Stimulated activated CD4-positive, alpha-beta T cell treated with anti-CD3 and anti-CD28 coated beads, Interleukin-12 subunit alpha, Interleukin-12 subunit beta, amount 100 ng/mL, for 4 hours (primary cell): ENCODE measurements at places on chromosomes 3 and 15.

DNA sequence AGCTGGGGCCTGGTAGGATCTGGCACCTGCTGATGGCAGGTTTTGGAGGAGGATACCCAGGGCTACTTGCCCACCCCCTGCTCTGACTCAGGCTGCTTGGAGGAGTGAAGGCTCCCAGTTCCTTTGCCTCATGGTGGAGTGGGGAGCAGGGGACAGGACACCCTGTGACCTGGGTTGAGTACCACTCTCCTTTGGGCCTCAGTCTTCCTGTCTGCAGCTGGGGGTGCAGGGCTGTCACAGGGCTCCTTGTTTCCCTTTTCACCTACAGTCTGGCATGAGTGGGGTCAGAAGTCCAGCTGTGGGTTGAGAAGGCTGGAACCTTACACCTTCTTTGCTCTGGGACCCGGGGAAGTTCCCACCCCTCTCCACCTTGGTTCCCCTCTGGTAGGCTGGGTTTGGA is 14.7 kb downstream of the SEMA3F start:
- no peak for DNase-seq

GRCh38 chr3:39255503-39256325 is 24.1 kb downstream of the CX3CR1 start:
- DNase-seq, result no peak

DNA sequence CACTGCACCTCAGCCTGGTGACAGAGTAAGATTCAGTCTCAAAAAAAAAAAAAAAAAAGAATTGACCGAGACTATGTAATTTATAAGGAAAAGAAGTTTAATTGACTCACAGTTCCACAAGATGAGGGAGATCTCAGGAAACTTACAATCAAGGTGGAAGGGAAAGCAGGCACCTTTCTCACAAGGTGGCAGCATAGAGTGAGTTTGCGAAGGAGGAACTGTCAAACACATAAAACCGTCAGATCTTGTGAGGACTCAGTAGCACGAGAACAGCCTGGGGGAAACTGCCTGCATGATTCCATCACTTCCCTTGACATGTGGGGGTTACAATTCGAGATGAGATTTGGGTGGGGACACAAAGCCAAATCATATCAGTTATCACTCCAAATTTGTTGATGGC is 380.9 kb downstream of the EDEM1 start:
- no peak for DNase-seq

GRCh38 chr3:183400352-183400751 is 28.1 kb downstream of the MCF2L2 start:
- no peak for DNase-seq

DNA sequence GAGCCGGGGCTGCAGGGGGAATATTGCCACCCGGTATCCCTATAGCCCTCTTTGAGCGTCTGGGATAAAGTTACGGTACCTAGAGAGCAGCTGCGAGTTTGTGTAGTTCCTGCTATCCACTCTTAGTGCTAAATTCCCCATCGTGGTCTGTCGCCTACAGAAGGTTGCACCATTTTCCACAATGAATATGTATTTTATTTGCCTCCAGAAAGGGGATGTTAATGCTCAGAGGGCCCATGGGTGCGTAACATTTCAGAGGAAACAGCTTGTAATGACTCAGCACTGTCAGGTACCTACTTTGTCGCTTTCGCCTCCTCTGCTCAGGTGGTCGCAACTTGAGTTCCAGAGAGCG is 1.1 kb downstream of the SLCO3A1 start:
- no peak for DNase-seq

GRCh38 chr3:33954956-33955355 is 156.5 kb downstream of the PDCD6IP start:
- DNase-seq, result no peak

DNA sequence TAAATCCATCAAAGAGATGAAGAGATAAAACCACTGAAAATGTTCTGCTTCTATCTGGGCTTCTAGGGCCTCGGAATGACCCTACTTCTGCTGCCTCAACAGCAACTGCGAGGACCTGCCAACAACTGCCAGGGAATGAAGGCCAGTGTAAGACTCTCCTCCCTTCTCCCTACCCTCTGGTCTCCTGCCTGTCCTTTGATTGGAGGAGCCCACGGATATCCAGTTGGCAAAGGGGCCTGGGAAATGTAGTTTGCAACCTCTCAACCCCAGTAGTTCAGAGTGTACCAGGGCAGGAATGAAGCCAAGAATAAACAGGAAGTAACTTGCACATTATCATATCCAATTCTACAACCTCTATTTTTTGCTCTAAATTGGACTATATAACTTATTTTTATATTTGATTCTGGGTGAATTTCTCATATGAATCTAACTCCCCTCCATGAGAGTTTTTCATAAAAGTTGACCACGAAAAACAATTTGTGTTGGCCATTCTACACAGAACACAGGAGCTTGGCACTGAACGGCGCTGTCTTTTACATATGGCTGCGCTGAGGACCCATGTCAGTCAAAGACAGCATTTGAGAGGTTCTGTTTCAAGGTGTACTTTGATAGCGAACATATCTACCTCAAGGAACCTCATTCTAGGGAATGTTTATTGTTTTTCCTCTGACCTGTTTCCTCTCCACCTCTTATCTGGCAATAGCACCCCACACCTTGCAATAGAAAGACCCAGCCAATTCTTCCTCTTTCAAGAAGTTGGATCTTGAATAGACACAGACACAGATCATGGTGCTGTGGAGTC is 91.1 kb upstream of the RNF7 start:
- DNase-seq, result no peak

DNA sequence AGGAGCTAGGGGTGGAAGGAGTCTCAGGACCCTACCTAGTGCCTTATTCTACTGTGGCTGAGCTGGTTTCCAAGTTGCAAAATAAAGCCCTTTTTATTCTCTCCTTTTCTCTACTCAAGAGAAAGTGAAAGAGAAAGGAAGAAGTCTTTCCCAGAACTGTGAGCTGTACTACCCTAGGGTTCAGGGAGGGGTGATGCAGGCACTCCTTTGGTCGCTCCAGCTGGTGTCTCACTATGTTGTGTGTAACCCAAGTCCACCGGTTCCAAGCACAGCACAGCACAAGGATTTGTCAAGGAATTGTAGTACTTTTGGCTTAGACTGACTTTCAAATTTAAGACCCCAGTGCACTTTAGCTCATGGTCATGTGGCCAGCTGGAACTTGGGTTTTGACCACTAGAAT is 1721.7 kb downstream of the OTOL1 start:
- no peak for DNase-seq

DNA sequence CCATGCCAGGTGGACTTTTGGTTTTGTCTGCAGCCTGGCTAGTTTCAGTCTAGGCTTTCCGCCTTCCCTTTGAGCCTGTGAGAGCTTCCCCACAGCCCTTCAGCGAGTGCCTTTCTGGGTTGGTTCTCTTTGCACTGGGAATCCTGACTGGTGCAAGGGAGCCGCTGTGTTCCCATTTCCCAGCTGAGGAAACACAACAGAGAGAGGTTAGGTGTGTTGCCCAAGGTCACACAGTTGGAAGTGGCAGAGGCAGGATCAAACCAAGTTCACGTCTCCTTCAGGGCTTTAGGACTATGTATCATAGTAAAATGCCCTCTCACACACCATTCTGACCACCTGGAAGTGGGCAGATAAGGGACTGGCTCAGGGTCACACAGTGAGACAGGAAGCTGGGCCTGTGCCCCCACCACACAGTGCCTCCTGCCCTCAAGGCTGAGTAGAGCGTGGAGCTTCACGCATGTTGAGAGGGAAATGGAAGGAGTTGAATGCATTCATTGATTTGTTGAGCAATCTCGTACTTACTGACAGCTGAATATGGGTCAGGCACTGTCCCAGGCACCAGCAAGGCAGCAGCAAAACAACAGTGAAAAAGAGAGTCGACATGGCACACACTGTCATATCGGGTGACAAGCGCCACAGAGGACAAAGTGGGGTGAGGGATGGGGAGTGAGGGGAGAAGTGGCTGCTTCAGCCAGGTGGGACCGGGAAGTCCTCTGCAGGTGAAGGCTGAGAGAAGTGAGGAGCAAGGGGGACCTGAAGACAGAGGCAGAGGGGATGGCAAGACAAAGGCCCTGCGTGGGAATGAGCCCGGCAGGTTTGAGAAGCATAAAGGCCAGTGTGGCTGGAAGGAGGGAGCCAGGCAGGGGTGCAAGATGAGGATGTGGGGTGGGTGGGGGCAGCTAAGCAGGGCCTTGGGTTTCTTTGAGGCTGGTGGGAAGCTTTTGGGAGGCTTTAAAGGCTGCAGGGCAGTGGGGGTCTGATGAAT is 12.3 kb upstream of the ANPEP start:
- DNase-seq, result no peak

DNA sequence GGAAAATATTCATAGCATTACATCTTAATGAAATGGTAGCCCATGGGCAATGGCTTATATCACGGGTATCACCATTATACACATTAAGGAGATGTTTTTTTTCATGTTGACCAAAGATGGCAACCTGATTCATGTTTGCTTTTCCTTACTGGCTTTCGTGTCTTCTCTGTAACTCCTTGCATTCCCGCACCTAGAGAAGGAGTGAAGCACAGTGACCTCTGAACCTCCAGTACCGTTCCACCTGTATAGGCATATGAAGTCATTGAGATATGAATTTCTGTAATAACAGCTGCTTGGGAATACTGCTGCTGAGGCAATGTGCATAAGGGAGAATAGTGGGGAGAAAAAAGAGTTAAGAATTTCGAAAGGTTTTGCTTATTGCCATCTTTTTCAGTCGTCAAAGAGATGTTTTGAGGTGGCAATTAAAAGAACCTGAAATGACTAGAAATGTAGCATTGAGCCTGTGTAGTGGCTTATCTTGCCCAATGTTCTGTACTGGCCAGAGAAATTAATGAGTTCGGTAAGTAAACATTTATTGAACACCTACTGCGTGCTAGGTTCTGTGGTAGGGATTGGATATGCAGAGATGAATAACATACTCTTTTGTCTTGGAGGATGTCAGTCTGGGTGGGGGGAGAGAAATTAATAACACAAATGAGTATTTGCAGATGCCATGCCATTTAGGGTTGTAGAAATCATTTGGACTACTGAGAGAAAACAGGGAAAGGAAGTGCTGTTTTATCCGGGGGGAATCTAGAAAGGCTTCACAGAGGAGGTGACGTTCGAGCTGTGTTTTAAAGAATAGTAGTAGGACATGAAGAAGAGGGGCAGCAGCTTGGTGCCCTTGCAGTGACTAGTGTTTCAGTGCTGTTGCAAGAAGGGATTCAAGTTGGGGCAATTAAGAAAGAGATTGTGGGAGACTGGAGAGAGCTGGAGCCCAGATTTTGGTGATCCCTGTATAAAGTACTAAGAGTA is 2.5 kb downstream of the FEM1B start:
- DNase-seq, result no peak

- no peak for DNase-seq
Measured at GRCh38 chr3:182668974-182669373, 124.3 kb upstream of the ATP11B start.

GRCh38 chr3:116058844-116059243 is 386.4 kb downstream of the LSAMP start:
- DNase-seq, result no peak

- no peak for DNase-seq
Measured at GRCh38 chr3:157816896-157817295, 289.3 kb downstream of the SHOX2 start.

GRCh38 chr3:71185733-71186455 is 397.6 kb downstream of the FOXP1 start:
- no peak for DNase-seq

DNA sequence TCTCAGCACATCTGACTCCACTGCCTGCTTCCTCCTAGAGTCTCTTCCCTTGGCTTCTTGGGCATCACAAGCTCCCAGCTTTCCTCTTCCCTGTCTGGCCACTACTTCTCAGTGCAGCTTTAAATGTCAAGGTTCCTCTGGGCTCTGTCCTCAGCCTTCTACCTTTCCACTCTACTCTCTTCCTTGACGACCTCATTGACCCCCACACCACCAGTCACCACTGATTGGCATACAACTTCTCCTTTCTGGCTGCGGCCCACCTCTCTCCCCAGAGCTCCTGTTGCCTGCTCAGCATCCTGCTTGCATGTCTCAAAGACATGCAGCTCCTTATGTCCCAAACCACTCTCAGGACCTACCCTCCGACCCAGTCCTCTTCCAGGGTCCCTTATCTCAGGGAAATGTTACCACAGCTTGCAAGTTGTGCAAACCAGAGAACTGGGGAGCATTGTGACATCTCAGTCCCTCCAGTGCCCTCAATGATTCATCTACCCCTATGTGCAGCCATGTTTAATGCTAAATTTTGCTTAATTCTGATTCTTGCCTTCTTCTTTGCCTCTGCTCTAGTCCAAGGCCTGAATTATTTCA is 49.9 kb downstream of the TRPM1 start:
- DNase-seq, result no peak

DNA sequence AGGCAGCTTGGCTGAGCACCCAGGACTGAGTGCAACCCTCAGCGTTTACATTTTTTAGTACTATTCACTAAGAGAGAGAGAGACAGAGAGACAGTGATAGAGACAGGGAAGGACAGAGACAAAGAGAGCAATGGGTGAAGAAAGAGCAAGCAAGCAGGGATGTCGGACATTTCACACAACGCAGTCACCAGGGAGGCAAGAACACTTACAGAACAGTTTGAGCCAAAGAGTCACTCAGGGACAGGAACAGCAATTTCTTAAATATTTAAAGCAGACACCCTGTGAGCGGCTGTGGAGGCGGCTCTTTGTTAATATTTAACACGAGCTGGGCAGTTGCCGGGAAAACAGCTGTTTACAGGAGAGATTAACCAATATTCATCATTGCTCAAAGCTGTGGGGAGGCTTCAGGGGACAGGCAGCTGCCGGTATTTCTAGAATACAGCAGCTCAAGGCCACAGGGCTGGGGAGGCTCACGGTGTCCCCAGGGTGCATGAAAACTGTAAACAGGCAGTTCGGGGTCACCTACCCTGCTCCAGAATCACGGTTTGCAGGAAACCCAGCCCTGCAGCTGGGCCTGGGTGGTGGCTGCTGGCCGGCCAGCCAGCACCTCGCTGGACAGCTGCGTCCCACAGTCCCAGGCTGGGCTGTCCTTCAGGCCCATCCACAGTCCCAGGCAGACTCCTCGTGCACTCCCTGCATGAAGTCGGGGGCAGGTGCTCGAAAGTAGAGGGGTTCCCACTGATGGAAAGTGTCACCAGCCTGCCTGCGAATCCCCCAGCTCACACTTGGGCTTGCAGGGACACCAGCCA is 38.8 kb upstream of the PCSK6 start:
- no peak for DNase-seq

DNA sequence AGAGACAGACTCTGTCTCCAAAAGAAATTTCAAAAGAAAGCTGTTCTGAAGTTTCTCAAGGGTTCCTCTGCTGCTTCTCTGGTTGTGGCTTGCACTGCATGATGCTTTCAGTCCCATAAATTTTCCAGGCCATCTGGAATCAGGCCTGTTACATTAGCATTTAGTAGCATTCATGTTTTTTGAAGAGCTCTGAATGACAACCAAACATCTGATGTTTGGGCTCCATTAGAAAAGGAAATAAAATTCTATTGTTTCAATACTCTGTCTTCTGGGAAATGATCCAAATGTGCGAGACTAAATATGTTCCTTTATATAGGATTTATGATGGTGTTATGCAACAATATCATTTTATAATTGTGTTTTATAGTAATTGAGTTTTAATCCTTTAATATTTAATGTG is 455.8 kb downstream of the GABRG3 start:
- DNase-seq, result no peak
